ENCODE measurements at places on chromosomes 13 and 19. TPM values are rescaled to one million over a fixed set of nuclear protein-coding genes. Genes with fewer than 3 reads are reported as not detected.

The ADGRE2 gene
- total RNA-seq: not detected

The ZIC5 gene
- total RNA-seq: 0.71 TPM

The TRPC4 gene
- total RNA-seq: 0.20 TPM

The DKKL1 gene
- total RNA-seq: not detected

The UBE2L5 gene
- total RNA-seq: not detected

The ADPRHL1 gene
- total RNA-seq: 2.8 TPM

The PDE4C gene
- total RNA-seq: 2.4 TPM

The PDX1 gene
- 1.2 TPM for total RNA-seq

The ASPDH gene
- not detected for total RNA-seq

The ANKRD10 gene
- total RNA-seq: 109 TPM

The PLD3 gene
- total RNA-seq: 192 TPM

- no peak for DNase-seq
Measured at GRCh38 chr19:5018224-5019015, 49.5 kb downstream of the KDM4B start.

DNA sequence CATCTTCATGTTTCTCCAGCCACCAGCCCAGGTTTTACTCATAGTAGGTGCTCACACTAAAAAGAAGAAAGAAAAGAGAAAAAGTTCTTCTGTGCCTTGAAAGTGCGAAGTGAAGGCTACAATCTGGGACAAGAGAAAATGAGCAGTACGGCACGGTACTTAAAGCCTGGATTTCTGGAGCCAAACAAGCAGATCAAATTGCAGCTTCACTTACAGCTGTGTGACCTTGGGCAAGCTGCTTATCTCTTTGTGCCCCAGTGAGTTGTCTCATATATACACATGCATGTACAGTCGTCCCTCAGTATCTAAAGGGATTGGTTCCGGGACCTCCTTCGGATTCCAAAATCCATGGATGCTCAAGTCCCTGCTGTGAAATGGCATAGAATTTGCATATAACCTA lies 41.8 kb downstream of the GSX1 start:
- DNase-seq: no peak

DNA sequence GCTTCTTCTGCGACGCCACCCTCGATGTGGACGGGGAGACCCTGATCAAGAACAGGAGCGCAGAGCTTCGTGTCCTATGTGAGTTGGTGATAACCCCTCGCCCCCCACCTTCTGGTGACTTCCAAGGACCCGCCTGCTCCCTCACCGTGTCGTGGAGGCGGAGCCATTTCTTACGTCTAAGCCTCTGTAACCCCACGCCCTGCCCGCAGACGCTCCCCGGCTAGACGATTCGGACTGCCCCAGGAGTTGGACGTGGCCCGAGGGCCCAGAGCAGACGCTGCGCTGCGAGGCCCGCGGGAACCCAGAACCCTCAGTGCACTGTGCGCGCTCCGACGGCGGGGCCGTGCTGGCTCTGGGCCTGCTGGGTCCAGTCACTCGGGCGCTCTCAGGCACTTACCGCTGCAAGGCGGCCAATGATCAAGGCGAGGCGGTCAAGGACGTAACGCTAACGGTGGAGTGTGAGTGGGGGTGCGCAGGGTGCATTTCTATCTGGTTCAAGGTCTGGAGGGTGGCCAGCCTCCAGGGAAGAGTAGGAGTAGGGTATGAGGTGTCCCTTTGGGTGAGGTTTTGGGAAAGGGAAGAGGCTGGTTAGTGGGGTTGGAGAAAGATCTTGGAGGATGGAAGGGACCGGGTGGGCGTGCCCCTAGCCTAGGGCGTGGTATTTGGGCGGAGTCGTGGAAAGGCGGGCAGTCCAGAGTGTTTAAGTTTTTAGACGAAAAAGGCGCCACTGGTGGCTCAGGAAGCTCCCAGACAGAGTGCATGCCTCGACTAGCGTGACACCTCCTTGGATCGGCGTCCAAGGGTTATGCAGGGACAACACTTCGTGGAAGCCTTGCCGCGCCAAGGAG lies 3.3 kb downstream of the ICAM5 start:
- no peak for DNase-seq

- DNase-seq: no peak
Measured at GRCh38 chr19:31572976-31573298, 223.7 kb upstream of the TSHZ3 start.

GRCh38 chr19:19385896-19386869 lies 19.3 kb upstream of the GATAD2A start:
- DNase-seq: no peak

GRCh38 chr19:23470873-23471545 lies 75.7 kb upstream of the ZNF91 start:
- no peak for DNase-seq

DNA sequence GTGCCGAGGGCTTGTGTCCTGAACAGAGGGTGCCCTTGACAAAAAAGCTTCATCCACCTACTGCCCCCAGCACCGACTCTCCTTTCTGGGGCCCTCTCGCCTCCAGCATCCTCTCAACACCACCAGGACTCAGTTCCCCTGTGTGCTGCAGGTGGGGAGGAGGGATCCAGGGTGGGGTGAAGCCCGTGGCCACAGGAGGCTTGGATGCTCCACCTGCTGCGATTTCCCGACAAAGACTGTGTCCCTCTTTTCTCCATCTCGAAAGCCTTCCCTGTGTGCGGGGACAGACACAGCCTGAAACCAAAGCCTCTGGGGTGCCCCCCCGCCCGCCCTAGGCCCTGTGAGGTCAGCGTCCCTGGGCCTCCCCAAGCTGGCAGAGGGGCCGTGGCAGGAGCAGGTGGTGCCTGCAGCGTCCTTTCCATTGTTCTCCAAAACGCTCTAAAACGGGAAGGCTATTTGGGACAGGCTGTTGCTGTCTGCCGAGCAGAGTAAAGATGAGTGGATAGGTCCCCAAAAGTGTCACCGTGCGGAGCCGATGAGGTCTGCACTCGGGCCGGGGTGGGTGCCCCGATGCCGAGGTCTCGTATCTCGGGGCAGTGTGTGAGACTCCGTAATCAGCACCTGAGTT lies 185.7 kb downstream of the PTPRS start:
- no peak for DNase-seq

GRCh38 chr13:43009506-43009905 lies 13.9 kb upstream of the DNAJC15 start:
- DNase-seq: no peak

GRCh38 chr13:76349700-76350099 lies 536.5 kb downstream of the KCTD12 start:
- DNase-seq: no peak

GRCh38 chr19:19486343-19487076 lies 28.8 kb downstream of the TSSK6 start:
- DNase-seq: no peak

- DNase-seq: no peak
Measured at GRCh38 chr13:106385654-106386053, 149.8 kb downstream of the EFNB2 start.

DNA sequence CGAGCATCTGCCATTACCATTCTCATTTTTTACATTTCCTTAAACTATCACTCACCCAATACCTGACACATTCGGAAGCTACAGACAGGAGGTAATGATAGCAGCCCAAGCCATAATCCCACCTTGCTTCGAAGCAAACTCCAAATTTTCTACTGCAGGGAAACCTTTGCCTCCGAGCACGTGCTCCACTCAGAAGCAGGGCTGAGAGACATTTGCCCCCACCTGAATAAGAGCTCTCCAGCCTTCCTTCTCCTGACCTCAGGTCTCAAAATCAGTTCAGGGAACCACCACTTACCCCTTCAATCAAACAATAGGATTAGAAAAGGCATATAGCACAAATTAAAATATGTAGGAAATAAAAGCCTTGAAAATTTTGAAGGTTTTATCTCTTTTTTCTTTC lies 2.3 kb upstream of the DACH1 start:
- no peak for DNase-seq

DNA sequence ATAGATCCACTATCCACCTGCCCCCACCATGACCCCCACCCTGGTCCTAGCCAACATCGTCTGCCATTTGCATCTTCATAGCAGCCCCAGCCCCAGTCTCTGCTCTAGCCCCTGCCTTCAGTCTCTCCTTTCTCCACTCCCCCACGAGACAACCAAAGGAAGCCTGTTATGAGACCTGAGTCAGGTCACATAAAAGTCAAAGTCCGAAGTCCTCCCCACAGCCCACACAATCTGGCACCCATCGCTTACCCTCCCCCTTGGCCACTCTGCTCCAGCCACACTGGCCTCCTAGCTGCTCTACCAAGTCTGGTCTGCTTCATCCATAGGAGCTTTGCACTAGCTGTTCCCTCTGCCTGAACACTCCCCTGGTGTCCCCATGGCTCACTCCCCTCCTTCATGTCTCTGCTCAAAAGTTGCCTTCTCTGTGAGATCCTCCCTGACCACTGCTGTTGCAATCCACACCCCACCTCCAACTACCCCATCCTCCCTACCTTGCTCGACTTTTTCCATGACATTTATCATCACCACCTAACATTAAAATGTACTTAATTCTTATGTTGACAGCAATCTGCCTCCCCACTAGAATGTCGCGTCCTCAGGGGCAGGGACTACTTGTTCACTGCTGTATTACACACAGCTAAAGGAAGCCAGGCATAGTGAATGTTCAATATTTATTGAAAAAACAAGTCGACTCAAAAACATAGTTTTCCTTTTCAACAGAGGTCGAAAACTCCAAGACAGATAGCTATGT lies 1.2 kb upstream of the PLEKHG2 start:
- DNase-seq: peak; percentile 56

DNA sequence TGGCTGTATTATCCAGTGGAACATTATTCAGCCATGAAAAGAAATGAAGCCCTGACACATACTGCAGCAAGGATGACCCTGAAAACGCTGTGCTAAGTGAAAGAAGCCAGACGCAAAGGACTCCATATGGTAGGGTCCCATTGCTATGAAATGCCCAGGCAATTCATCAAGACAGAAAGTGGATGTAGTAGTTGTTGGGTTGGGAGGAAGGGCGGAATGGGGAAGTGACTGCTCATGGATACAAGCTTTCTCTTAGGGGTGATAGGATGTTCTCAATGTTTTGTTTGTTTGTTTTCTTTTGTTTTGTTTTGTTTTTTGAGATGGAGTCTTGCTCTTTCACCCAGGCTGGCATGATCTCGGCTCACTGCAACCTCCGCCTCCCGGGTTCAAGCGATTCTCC lies 11.1 kb upstream of the CEACAM16 start:
- DNase-seq: no peak

- DNase-seq: peak; percentile 52
Measured at GRCh38 chr19:44745341-44745831, 3.1 kb upstream of the BCL3 start.

DNA sequence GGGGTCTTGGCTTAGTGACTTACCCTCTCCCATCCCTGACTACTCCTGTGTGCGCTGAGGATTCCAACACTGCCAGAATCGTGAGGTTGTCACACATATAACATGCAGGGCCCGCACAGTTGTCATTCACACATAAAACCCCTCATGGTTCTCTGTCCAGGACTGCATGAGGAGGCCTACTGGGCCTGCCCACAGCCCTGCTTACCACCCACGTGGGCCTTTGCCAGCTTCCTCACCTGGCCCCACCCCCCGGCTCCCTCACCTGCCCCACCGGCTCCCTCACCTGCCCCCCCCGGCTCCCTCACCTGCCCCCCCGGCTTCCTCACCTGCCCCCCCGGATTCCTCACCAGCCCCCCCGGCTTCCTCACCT lies 197.2 kb downstream of the TEX29 start:
- no peak for DNase-seq

DNA sequence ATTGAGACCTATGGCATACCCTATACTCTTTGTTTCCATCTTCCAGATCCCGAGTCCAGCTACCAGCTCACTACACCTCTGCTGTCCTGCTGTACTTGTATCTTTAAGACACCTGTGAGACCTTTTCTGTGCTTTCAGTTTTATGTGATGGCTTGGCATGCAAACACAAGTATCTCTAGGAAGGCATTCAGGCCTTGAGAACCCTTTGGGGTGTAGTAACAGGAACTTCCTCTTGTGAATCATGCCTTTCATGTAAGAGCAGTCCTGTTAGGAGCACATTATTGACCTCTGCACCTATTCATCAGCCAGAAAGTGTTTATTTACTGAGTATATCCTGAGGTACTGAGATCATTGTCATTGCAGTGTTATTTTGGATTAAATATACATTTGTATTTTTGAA lies 87.0 kb upstream of the HTR2A start:
- peak; percentile 30 for DNase-seq

- no peak for DNase-seq
Measured at GRCh38 chr19:58021541-58022282, 12.1 kb upstream of the ZSCAN1 start.

- DNase-seq: no peak
Measured at GRCh38 chr13:24215126-24215525, 54.6 kb downstream of the SPATA13 start.

DNA sequence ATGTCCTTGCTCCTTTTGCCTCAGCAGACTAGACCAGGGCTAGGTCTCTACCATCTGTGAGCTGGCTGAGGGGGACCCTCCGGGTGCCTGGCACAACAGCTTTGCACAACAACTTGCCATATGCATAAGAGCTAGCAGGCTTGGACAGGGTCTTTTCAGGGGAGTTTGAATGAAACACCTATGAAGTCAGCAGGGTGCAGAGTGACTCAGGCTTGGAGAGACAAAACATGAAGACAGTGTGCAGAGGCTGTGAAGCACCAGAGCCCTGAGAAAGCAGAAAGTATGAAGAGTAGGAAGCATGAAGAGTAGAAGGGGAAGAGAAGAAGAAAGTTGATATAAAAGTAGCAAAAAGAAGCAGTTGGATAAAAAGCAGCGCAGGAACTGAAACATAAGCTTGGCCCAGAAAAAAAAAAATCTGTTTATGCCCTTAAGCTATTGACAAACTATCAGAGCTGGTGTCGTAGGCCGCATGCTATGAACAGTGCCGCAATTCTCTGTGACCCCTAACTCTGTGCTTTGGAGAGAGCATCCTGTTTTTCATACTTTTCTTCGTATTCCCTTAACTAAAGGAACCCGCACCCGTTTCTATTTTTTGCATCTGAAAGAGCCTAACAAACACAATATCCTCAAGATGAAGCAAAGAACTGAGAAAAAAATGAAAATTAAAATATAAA lies 52.7 kb upstream of the FAM216B start:
- DNase-seq: no peak

DNA sequence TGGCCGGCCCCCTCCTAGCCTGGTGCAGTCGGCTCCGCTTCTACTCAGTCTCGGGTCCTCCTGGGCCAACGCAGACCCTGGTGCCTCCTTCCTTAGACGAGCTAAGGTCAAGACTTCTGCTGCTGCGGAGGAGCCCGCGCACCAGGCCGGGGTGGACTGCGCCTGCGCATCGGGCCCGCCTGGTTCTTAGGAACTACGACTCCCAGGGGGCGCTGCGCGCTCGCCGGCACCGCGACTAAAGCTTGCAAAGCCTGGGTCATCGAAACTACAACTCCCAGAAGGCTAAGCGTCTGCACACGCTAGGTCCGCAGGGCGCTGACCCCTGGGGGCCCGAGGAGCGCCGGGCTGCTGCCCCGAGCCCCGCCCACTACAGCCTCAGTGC lies at the start of gene ZNF835:
ZNF835 (minus strand) TSS at position 145 of the 382 bp plus-strand sequence. CDS start 6,559 bp downstream, outside the sequence.
- no peak for DNase-seq

GRCh38 chr13:100229603-100230002 lies 140.7 kb downstream of the PCCA start:
- DNase-seq: no peak

DNA sequence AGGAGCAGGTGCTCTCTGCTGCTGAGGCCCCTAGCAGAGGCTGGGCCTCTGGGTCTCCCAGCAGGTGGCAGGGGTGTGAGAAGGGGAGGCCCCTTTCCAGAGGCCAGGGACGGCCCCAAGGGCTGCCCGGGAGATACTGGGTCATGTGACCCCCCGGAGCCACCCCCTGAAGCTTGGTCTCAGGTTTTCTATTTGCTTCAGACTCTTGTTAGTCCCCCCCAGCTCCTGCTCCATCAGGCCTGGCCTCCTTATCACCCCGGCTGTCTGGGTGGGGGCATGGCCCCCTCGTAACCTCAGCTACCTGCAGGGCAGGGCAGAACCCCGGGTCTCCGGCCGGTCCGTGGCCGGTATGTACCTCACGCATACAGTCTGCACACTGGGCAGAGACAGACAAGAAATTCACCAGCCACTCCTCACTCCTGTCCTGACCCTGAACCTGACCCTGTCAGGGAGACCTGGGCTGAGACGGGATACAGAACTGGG lies 13.2 kb upstream of the TCF3 start:
- no peak for DNase-seq
